ENCODE measurements at places on chromosomes 16 and 17. TPM values are rescaled to one million over a fixed set of nuclear protein-coding genes. Genes with fewer than 3 reads are reported as not detected.

DNA sequence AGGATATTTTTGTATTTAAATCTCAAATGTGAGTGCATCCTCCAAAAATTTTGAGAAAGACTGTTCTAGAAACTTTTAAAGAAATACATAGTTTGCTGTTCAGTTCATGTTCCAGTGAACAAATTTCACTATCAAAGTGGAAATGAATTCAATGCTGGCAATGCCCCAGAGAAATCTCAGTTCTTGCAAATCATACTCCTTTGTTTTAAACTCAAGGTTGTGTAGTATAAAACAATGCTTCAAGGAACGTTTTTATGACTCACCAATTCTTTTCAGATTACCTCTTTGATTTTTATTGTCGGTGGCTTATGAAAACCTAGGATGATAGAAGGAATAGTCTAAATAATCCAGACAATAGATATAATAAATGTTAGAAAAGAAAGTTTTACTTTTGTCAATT is 17.6 kb downstream of the LPCAT2 start:
- no peak for DNase-seq

DNA sequence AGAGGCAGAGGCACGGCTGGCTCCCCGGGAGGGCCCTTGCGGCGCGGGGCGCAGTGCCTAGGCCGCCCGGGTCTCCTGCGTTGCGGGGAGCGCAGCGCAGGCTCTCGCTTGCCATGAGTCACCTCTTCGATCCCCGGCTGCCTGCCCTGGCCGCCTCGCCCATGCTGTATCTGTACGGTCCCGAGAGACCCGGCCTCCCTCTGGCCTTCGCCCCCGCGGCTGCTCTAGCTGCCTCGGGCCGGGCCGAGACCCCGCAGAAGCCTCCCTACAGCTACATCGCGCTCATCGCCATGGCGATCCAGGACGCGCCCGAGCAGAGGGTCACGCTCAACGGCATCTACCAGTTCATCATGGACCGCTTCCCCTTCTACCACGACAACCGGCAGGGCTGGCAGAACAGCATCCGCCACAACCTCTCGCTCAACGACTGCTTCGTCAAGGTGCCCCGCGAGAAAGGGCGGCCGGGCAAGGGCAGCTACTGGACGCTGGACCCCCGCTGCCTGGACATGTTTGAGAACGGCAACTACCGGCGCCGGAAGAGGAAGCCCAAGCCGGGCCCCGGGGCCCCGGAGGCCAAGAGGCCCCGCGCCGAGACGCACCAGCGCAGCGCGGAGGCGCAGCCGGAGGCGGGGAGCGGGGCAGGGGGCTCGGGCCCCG is 390 bp downstream of the FOXL1 start:
- no peak for DNase-seq

- no peak for DNase-seq
Observed at GRCh38 chr17:49776551-49777300, 11.8 kb upstream of the KAT7 start.

- no peak for DNase-seq
Observed at GRCh38 chr17:71535321-71535720, 585.5 kb upstream of the SOX9 start.

- no peak for DNase-seq
Observed at GRCh38 chr17:41518789-41519449, at the start of gene KRT15. KRT15 (minus strand) TSS chr17:41518890; CDS start chr17:41518827, 63 bp downstream.

DNA sequence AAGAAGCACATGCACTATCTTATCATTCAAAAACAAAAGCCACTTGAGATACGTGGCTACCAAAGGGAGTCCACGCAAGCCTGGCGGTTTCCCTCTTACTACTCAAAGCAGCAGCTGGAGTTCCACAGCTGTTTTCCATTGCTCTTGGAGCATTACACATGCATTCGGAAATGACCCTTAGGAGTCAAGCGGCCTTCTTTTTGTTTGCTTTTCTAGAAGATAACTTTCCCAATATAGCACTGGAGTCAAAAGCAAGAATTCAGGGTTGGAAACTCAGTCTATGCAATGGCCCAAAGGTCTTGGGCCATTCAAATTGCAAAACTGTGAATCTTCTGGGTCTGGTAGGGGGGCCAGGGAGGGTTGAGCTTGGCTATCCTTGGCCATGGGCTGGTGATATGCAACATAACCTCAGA is 97.8 kb upstream of the MAF start:
- DNase-seq: no peak

The ASPSCR1 gene
- total RNA-seq: 52.8 TPM

The FASN gene
- total RNA-seq: 193 TPM

DNA sequence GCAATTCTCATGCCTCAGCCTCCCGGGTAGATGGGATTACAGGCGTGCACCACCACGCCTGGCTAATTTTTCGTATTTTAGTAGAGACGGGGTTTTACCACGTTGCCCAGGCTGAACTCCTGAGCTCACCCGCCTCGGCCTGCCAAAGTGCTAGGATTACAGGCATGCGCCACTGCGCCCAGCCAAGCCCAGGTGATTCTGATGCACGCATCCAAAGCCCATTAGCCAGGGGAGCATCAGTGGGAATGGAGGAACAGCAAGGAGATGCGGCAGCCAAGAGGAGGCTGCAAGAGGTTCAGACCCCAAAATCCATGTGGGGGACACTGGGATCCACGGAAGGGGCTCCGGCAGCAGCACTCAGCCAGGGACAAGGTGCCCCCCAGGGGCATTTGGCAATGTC is 12.1 kb downstream of the ATP2A3 start:
- DNase-seq: no peak

DNA sequence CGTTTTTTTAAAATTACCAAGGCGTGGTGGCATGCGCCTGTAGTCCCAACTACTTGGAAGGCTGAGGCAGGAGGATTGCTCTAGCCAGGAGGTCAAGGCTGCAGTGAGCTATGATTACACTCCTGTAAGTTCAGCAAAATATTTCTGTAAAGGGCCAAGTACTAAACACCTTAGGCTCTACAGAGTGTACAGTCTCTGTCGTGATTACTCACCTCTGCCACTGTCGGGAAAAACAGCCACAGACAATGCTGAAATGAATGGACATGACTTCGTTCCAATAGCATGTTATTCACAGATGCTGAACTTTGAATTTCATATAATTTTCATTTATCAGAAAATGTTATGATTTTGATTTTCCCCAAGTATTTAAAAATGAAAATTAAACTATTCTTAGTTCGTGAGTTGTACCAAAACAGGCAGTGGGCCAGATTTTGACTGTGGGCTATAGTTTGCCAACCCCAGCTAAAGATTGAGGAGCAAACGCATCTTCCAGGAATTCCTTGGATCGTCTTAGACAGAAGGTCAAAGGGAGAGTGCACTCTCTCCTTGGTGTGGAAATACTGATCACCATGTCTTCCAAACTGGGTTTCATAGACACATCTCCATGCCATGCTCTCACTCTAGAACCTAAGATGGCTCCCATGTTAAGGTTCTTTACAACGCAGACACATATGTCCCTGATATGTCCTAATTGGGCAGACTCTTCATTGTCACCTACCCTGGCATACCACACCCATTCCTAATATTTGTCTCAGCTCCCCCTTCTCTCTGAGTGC is 89.5 kb downstream of the MARF1 start:
- DNase-seq: no peak

GRCh38 chr17:18191236-18191667 is 7.6 kb downstream of the ALKBH5 start:
- no peak for DNase-seq

Measured in dorsolateral prefrontal cortex (tissue), 122 donors.